ENCODE measurements at places on chromosomes 1 and 21. TPM values are rescaled to one million over a fixed set of nuclear protein-coding genes. Genes with fewer than 3 reads are reported as not detected.

PGLYRP3 gene
- total RNA-seq = not detected

TNFAIP8L2 gene
- 10.3 TPM for total RNA-seq

GPR157 gene
- total RNA-seq = 19.0 TPM

CYP2J2 gene
- total RNA-seq = 1.4 TPM

- H3K4me1 ChIP-seq = peaks cover 4% of the 10 kb centered on the region
- no peak overlapping the region for H3K27ac ChIP-seq
- H3K36me3 ChIP-seq = no peaks in the 10 kb centered on the region
- H3K4me3 ChIP-seq = no peak overlapping the region
- DNase-seq = no peak
These were observed 35.3 kb upstream of the PAXBP1 start for GRCh38 chr21:32806810-32807386.

GRCh38 chr1:14576155-14576554 lies 22.3 kb upstream of the KAZN start:
- H3K27me3 ChIP-seq = peaks cover 6% of the 10 kb centered on the region
- DNase-seq = no peak

DNA sequence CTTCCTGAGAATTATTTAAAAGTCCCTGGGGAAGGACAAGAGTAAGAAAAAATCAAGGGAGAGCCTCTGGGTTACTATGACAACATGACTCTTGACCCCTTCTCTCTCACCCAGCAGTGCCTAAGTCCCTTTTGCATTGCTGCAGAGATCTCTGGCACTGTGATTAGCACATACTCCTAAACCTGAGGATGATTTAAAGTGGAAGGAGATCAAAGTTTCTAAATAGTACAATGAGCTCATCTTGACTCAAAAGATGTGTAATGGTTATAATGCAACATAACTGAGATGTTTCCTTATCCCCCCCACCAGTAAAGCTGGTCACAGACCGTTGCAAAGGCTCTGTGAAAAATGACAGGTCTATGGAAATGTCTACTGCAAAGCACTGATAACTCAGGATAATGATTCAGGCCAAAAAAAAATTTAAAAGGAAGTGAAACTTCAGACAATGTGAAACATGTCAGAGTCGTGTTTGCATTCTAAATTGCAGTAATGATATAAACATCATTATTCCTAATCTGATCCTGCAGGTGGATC lies 519.2 kb downstream of the KIF26B start:
- no peak overlapping the region for H3K4me3 ChIP-seq
- no peak overlapping the region for H3K27ac ChIP-seq
- no peaks in the 10 kb centered on the region for H3K36me3 ChIP-seq
- DNase-seq = no peak

DNA sequence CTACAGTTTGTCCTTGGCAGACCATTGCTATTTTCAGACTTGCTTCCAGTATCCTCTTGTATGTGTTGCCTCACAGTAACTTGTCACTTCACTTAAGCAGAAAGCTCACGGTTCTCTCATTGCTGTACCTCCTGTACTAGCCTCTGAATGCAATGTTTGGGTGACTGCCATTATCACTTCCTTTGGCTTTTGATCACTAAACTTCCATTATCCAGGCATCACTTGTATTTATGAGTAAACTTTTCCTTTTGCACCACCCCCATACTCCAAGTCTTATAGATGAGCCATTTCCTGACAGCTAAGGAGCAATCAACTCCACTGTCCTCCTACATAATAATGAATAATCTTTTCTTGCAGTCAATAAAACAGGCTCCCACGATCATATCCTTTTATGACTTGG lies 255.3 kb downstream of the PDE4B start:
- no peak overlapping the region for H3K27ac ChIP-seq
- no peaks in the 10 kb centered on the region for H3K4me1 ChIP-seq
- no peaks in the 10 kb centered on the region for H3K36me3 ChIP-seq
- no peak overlapping the region for H3K4me3 ChIP-seq

DNA sequence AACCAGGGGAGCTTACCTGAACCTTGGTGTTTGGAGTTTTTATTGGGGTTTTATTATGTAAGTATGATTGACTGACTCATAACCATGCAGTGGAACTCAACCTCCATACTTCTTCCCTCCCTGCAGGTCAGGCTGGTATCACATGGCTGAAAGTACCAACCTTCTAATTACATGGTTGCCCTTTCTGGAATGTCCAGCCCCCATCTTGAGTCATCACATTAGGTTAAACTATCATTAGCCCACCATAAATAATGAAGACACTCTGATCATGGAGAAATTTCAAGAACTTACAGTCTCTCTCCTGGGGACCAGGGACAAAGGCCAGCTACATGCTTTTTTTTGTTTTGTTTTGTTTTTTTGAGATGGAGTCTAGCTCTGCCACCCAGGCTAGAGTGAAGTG lies 19.2 kb upstream of the DPH5 start:
- no peaks in the 10 kb centered on the region for H3K27me3 ChIP-seq
- no peak overlapping the region for H3K4me3 ChIP-seq
- no peaks in the 10 kb centered on the region for H3K4me1 ChIP-seq

- H3K4me3 ChIP-seq = no peak overlapping the region
- H3K36me3 ChIP-seq = no peaks in the 10 kb centered on the region
- no peak overlapping the region for H3K27ac ChIP-seq
These were observed 245.4 kb downstream of the NPHP4 start for GRCh38 chr1:5746611-5747425.

DNA sequence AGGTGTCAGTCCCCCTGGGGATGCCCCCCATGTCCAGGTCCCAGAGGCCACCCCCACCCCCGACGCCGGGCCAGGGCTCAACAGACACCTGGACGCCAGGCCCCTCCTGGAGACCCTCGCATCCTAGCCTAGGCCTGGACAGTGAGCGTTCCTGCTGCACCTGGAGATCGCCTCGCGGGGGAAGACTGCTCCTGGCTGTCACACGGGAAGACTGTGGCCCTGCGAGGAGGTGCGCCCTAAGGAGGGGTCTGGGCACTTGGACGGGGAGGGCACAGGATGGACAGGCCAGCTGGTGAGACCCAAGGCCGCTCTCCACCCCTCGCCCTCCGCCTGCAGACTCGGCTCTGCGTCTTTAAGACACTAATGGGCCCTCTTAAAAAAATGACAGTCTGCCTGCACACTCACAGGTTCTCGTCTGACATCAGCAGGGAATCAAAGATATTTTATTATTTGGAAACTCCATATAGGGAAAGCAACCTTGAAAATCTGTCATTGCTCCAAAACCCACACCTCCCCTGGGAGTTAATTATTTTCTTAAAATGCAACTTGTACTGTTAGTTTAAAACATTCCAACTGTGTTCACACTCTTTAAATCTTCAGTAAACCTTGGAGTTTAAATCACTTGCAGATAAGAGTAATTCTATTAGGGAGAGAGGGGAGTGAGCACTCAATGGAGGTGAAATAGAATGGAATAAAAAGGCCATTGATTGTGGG lies 45.6 kb upstream of the ACTRT2 start:
- DNase-seq = peak; percentile 53
- peaks cover 6% of the 10 kb centered on the region for H3K27me3 ChIP-seq
- no peak overlapping the region for H3K4me3 ChIP-seq
- no peaks in the 10 kb centered on the region for H3K36me3 ChIP-seq
- no peaks in the 10 kb centered on the region for H3K4me1 ChIP-seq

- no peak overlapping the region for H3K27ac ChIP-seq
- peaks cover 3% of the 10 kb centered on the region for H3K4me1 ChIP-seq
- peaks cover 35% of the 10 kb centered on the region for H3K36me3 ChIP-seq
- H3K27me3 ChIP-seq = no peaks in the 10 kb centered on the region
- H3K4me3 ChIP-seq = no peak overlapping the region
These were observed 3.1 kb upstream of the LENEP start for GRCh38 chr1:154990276-154990675.

DNA sequence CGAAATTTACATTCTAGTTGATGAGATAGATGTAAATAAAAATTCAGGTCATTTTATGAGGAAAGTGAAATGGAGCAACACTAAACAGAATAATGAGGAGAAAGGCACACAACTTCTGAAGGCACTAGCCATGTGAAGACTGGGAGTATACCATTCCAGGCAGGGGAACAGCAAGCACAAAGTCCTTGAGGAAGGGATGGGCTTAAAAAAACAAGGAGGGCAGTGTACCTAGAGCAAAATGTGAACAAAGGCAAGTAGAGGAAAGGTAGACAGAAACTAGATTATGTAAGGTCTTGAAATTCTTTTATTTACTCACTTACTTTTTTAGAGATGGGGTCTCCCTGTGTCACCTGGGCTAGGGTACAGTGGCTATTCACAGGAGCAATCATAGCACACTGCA lies 54.1 kb upstream of the LRIG2 start:
- H3K4me1 ChIP-seq = no peaks in the 10 kb centered on the region
- DNase-seq = no peak
- H3K36me3 ChIP-seq = no peaks in the 10 kb centered on the region
- H3K27ac ChIP-seq = no peak overlapping the region
- H3K4me3 ChIP-seq = no peak overlapping the region

- no peak overlapping the region for H3K27ac ChIP-seq
- peaks cover 71% of the 10 kb centered on the region for H3K27me3 ChIP-seq
- no peaks in the 10 kb centered on the region for H3K36me3 ChIP-seq
- DNase-seq = no peak
These were observed 118.0 kb upstream of the BARHL2 start for GRCh38 chr1:90834886-90835660.

GRCh38 chr1:6248161-6248776 lies 4.3 kb downstream of the HES3 start:
- no peak overlapping the region for H3K4me3 ChIP-seq
- peaks cover 19% of the 10 kb centered on the region for H3K4me1 ChIP-seq
- DNase-seq = no peak

DNA sequence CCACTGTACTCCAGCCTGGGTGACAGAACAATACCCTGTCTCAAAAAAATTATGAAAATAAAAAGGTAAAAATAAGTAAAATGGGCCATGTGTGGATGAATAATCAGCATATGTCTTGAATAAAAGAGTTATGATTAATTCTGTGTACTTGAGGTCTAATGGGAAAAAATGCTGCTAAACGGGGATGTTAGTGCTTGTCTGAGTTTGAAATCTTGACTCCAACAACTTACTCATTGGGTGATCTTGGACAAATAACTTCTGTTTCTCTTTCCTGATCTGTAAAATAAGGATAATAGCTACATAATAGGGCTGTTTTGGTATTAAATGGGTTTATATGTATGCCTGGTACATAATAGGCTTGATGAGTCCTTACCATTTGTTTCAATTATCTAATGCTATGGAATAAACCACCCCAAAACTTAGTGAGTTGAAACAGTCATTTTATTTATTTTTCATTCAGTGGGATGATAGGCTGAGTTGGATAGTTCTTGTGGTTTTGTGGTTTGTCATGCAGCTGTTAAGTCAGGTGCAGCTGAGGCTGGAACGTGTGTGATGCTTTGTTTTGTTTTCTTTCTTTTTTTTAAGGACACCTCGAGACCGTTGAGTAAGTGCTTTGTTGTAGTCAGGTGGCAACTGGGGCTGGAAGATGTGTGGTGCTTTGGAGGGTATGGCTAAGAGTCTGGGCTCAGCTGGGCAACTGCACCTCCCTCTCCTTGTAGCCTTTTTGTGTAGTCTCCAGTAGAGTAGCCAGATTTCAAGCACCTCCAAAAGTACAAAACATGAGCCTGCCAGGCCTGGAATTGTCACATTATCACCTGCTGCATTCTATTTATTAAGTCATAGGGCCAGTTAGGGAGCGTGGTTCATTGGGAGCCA lies 4.9 kb downstream of the MDM4 start:
- no peak for DNase-seq
- no peaks in the 10 kb centered on the region for H3K27me3 ChIP-seq

All from upper lobe of right lung (tissue), 1 donor.